Activated CD4-positive, alpha-beta T cell treated with anti-CD3 and anti-CD28 coated beads for 4 hours (primary cell): ENCODE measurements at places on chromosomes 12 and 14.

DNA sequence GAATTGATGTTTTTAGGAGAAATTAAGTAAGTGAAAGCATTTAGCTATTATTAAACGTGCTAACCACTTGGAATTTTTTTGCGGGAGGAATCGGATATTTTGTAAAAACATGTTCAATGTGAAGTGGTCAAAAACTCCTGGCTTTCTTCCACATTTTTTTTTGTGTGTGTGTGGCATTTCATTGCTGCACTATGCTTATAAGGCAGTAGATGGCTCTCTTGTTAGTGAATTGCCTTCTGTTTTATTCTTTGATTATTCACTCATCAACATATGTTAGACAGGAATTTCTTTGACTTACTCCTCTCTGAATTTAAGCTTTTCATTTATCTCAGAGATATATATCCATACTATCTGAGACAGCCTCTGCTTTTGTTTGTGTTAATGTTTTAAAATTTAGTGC lies 71.3 kb downstream of the DERA start:
- no peak for DNase-seq

GRCh38 chr12:105574056-105574715 lies 243.7 kb downstream of the C12orf75 start:
- no peak for DNase-seq

GRCh38 chr12:3896801-3897351 lies 23.7 kb upstream of the PARP11 start:
- DNase-seq: no peak

GRCh38 chr12:54021432-54022013 lies 6.7 kb upstream of the HOXC6 start:
- DNase-seq: no peak

- DNase-seq: no peak
These were observed 14.2 kb downstream of the SSH1 start for GRCh38 chr12:108843187-108843586.

DNA sequence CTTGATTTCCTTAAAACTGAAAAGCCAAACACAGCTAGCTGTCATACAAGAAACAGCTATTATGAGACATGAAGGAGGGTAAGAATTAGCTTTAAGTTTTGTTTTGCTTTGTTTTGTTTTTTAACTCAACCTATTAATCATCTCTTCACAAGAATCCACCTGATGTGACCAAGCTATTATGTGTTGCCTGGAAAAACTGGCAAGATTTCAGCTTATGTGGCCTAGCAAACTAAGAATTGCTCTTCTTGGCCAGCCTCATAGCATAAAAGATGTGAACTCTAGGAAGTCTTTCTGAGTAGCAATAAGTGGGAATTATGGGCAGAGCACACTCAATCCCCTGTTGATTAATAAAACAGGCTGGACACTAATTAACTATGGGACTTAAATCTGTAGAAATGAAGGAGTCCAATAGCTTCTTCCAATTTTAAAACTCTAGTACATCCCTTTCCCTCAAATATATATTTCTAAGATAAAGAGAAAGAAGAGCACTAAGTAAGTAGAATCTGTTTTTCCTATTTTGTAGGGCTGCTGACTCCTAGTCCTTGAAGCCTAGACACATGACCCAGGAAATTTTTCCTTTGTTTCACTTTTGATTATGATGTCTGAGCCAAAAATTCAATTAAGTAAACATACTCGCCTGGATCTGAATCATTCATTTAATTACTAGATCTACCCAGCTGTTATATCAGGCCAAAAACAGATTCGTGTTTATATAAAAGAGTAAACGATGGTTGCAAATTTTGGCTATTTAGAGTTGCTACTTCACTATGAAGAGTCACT lies 75.7 kb downstream of the GTF2A1 start:
- DNase-seq: no peak

DNA sequence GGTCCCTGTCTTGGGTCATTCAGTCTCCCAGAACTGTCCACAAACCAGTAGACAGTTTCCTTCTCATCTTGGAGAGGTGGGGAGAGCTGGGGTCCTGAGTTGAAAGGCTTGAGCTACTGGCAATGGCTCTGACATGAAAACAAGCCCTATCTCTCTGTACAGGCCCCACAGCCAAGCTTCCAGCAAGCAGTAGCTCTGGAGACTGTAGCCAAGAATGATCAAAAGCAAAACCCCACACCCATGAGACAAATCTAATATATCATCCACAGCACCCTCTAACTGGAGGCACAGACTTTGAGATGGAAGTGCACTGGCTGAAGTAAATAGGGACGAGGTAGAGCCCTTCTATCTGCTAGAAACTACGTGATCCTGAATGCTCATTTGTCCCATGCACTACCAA lies 40.9 kb downstream of the RERG start:
- no peak for DNase-seq

GRCh38 chr12:69610729-69611128 lies at the start of gene LRRC10:
LRRC10 (minus strand) TSS chr12:69610907; CDS start chr12:69610838, 69 bp downstream.
- no peak for DNase-seq
